Ureter (tissue), 1 donor: ENCODE measurements at places on chromosomes 2 and 18. TPM values are rescaled to one million over a fixed set of nuclear protein-coding genes. Genes with fewer than 3 reads are reported as not detected.
A peak's percentile ranks its signal among the peaks of the same experiment; 100 is the strongest.

Gene TLX2
- total RNA-seq, result not detected

Gene SMAD2
- total RNA-seq, result 128 TPM

Gene SERPINB5
- total RNA-seq, result 25.7 TPM

GRCh38 chr2:170836027-170836426, 19.3 kb downstream of the GAD1 start:
- no peak for DNase-seq

GRCh38 chr2:152638056-152638455, 79.2 kb downstream of the PRPF40A start:
- DNase-seq, result no peak

GRCh38 chr2:56522605-56523089, 338.9 kb downstream of the CCDC85A start:
- no peak for DNase-seq

DNA sequence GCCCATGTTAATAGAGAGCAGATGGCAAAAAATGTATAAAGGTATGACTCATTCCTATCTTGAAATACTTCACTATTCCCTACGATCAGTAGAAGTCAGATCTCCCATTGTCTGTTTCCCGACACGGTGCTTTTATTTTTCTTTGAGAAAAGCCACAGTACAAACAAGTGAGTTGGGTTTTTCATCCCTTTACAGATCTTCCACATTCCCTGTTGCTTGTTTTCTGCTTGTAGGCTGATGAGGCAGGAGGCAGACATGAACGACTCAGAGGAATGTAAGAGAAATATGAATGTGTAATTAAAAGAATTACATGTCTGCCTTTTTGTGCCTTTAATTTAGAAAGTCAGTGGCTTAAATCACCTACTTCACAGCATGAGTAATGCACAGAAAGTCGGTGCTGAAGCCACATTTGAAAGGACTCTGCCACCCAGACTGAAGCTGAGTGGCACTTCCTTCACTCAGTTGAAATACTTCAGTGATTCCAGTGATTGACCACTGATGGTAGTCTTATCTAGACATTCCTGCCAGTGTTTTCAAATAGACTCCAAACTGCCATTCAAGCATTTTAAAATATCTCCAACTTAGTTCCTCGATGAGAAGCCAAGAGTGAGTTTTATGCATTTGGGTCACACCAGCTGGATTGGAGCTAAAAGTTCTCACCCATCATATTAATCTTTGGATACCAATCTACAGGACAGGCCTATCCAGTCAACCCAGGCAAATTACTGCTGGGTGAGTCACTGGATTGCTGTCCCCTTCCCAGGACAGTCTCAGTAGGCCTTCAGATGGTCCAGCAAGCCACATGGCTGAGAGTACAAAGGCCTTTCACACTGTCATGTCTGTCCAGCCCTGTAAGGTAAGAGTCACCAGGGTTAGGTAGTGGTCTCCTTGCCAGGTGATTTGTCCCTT, 79.0 kb downstream of the COLEC12 start:
- no peak for DNase-seq

GRCh38 chr18:21369146-21369545, 127.1 kb downstream of the GREB1L start:
- no peak for DNase-seq

GRCh38 chr2:8413589-8414135, 268.2 kb upstream of the ID2 start:
- DNase-seq, result no peak

DNA sequence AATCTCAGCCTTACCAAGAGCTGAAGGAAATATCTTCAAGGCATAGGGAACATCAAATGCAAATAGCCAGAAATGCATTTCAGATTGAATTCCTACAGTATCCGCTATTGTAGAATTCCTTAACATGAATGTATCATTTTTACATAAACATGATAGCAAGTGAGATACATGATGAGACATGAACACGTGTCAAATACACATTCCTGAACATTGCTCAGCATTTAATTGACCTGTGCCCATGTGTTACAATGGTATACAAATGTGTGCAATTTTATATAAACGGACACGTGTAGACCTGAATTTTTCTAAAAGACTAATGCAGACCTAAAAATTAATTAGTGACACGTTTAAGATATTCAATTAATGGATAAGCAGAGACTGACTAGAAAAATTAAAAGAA, 133.0 kb upstream of the TLK1 start:
- DNase-seq, result no peak

GRCh38 chr2:144331674-144332355, 188.1 kb downstream of the ZEB2 start:
- DNase-seq, result peak; percentile 70

DNA sequence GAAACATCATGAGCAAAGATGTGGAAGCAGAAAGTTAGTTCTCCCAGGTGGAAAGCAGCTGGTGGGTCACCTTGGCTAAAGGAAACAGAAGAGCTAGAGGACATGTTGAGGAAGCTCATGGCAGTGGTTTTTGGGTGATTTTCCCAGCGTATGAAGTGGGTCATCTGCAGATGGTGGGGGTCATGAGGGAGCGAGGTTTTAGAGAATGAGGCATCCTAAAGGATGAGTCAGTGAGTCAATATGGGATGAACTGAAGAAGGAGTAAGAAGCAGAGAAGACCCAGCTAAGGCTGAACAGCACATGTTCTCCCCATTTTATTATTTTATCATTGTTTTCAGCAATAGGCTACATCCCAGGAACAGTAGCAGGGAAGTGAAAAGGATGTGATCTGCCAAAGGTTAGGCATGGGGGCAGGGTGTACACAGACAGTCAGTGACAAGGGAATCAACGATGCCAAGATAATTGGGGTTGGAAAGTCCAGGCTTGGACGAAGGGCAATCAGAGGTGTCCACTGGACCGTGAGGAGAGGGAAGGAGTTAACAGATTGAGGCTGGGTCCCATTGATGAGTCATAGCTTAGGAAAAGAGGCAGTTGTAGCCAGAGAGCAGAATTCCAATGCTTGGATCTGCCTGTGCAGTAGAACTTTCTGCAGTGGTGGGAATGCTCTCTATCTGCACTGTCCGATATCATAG, 289.3 kb upstream of the RAB12 start:
- DNase-seq, result no peak

DNA sequence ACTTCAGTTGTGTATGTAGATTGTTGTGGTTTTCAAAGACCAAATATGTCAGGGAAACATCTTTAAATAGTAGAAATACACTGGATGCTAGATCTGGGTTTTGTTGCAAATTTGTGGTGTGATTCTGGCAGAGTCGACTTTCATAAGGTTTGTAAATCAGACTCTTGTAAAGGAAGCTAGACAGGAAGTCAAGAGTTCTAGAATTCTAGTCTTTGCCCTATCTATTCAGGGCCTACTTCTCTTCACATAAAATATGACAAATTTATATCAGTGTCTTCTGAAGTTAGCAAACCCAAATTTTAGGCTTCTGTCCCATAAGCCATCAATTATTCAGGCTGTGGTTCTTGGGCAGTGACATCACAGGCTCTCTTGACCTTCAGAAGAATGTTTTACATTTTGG, 1579.2 kb upstream of the PIK3C3 start:
- no peak for DNase-seq

GRCh38 chr2:62415518-62415917, 90.5 kb downstream of the TMEM17 start:
- no peak for DNase-seq

DNA sequence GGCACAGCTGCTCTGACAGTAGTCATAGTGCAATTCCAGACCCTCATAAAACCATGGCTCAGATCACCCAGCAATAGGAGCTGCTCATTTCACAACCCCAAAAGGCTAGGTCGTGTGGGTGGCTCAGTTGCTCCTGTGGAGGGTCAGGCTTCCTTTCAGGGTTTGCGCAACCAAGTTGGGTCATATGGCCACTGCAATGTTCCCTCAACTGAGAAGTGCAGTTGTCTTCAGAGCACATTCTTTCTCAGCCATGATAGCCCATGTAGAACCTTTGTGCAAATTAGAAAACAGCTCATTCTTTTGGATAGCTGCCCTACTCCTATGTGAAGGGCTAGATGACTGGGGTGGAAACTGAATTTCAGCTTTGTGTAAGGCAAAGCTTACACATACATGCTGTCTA, 3.2 kb downstream of the SERPINB13 start:
- DNase-seq, result no peak
